ENCODE measurements at places on chromosomes 3 and 15. TPM values are rescaled to one million over a fixed set of nuclear protein-coding genes. Genes with fewer than 3 reads are reported as not detected.

- DNase-seq, result peak; percentile 10
Observed at GRCh38 chr15:78365917-78366316, 25.8 kb downstream of the CRABP1 start.

GRCh38 chr3:182921665-182922355, 58.5 kb downstream of the DCUN1D1 start:
- DNase-seq, result no peak

Gene KLHL6
- 2.1 TPM for total RNA-seq

- no peak for DNase-seq
Observed at GRCh38 chr3:98361289-98361688, 7.6 kb downstream of the OR5K4 start.

GRCh38 chr3:127330385-127330784, 42.5 kb upstream of the PRR20G start:
- DNase-seq, result no peak

DNA sequence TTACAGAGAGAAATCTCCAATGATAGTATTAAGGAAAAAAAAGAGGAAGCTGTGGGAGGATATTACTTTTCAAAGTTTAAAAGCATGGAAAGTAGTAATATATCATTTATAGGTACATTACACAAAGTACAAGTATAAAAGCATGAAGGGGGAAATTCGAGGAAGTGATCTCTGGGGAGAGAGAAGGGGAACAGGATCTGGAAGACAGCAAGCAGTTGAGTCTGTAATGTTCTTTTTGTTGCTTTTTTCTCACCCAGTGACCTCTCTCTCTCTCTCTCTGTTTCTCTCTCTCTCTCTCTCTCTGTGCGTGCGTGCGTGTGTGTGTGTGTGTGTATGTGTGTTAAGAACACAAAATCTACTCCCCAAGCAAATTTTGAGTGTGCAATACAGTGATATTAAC, 10.2 kb downstream of the C3orf20 start:
- no peak for DNase-seq

All from dermis microvascular lymphatic vessel endothelial cell (primary cell).